ENCODE measurements at places on chromosomes 4 and X.

DNA sequence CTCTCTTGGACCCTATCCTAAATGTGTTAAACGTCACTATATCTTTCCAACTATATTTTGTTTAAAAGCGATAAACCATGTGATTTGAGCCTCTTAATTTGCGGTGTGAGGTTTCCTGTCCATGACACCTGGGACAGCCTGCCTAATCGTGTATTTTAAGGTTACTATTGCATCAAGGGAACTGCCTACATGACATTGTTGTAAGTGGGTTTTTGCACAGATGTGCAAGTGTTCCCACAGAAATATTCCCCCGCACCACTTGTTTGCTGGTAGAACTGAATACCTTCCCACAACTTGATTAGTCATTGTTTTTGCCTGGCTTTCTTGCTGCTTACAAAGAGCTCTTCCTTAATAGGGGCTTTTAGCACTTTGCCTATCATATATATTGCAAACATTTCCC is 5.1 kb upstream of the FAM184B start:
- DNase-seq, result no peak

DNA sequence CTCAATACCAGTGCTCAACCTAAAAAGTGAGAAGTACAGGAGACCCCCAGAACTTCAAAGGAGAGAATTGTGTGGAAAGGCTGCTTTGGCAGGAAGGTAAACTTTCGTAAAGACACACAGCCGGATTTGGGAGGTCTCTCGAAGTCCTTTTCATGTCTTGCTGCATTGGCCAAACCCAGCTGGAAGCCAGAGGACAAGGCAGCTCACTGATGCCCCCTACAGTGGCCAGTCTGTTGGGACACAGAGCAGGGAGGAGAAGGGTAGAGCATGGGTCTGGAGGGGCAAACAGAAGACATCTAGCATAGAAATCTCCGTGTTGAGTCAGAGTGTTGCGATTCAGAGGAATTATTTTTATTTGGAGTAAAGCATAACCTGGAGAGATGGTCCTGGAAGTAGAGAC is 198.9 kb downstream of the ANK2 start:
- no peak for DNase-seq

GRCh38 chr4:145829629-145830395 is 108.8 kb downstream of the ZNF827 start:
- no peak for DNase-seq

DNA sequence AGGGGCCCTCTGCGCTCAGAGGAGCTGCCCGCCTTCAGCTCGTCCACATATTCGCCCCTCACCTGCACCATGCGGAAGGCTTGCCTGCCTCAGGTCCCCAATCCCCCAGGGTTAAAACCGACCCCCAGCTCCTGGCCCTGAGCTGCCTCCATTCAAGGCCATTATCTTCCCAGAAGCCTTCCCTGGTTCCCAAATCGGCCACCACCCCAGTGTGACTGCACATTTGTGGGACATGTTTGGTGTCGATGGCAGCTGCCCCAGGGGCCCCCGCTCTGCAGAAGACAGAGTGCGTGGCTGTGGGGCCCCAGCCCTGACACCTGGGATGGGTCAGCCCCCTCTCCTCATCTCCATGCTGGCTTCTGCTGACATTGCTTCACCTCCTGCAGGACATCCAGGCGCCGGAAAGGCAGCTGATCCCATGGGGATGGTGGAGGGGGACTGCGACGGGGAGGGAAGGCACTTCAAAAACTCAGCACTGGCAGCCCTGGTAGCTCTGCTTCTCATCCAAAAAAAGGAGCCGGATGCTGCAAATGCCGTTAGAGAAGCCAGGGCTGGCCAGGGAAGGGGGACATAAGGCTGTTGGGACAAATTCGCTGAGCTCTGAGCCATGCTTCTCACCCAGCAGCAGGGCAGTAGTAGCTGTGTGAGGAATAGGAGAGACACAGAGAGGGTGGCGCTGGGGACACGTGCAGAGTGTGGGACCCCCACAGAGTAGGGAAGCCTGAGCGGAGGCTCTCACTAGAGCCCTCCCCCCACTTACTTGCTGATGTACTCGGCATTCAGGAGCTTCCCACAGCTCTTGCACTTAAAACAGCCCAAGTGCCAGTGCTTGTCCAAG is 78.5 kb downstream of the ABLIM2 start:
- DNase-seq, result no peak

- DNase-seq, result no peak
Observed at GRCh38 chr4:42673082-42673425, 16.1 kb upstream of the ATP8A1 start.

DNA sequence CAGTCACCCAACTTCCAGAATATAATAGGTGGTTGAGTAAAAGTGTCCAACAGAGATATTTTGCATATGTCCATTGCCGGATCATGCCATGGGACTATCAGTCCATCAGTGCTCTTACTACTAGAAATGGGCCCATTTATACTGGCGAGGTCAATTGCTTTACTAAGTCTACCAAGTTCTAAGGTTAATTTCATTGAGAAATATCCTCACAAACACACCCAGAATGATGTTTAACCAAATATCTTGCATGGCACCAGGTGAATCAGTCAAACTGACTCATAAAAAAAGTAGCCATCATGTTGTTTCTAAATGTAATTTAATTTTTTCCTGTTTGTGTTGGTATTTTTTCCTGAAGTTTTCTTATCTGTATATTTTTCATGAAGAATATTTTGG is 1217.0 kb downstream of the RAPGEF2 start:
- no peak for DNase-seq

GRCh38 chr4:130110770-130111169 is 1014.8 kb downstream of the C4orf33 start:
- no peak for DNase-seq

GRCh38 chr4:138192113-138192512 is 50.0 kb downstream of the SLC7A11 start:
- DNase-seq, result no peak
